Caco-2 (cell line): ENCODE measurements at places on chromosomes 2 and 18. TPM values are rescaled to one million over a fixed set of nuclear protein-coding genes. Genes with fewer than 3 reads are reported as not detected.

DNA sequence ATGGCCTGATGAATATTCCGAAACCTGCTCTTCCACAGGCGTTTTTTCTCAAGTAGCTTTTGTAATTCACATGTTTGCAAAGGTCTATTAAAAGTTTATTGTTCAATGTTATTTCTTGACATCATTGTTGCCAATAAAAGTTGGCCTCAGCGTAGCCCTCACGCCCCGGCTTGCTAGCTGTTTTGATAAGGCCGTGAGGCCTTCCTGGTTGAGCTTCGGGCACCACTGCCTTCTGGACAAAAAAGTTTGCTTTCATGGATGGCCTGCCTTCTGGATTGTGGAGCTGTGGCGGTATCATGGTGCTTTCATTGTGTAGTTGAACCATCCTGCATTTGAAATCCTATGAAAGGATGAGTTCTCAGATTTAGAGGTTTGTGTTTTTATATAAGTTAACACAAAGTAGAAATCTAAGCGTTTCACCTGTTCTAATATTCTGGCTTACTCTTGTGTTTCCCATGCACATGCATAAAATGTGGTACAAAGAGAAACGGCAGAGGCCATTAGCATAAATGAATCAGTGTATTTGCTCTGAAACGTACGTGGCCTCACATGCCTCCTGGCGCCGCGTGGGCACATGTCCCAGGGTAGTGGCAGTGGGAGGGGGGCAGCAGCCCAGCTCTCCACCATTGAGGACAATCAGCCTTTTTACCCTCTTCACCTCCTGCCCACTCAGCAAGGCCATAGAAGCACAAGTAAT, 134.5 kb downstream of the NCK2 start:
- no peak overlapping the region for H3K27ac ChIP-seq
- no peak for DNase-seq
- peaks cover 3% of the 10 kb centered on the region for H3K36me3 ChIP-seq
- H3K4me1 ChIP-seq: peaks cover 2% of the 10 kb centered on the region

DNA sequence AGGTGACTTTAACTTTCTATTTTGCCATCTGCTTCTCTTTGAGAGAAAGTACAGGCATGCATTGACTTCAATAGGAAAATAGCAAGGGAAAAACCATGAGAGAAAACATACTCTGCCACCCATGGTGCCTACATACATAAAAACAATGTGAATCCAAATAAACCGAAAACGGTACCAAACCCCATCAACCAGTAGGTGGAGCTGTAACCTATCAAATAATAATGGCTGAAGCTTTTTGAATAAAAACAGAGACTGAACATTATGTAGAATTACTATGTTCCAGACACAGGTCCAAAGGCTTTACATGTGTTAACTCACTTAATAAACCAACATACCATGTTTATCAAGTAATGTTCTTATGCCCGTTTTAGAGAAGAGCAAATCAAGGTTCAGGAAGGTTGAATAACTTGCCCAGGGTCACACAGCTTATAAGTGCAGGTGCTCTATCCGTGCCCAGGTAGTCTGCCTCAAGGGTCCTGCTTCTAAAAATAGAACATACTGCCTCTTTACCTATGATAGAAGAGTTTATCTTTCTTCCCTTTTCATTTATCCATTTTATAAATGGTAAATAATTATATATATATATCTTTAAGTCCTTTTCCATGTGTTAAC, 293.9 kb upstream of the SYT4 start:
- DNase-seq: no peak
- no peaks in the 10 kb centered on the region for H3K27me3 ChIP-seq
- H3K4me1 ChIP-seq: no peaks in the 10 kb centered on the region
- H3K36me3 ChIP-seq: no peaks in the 10 kb centered on the region

DNA sequence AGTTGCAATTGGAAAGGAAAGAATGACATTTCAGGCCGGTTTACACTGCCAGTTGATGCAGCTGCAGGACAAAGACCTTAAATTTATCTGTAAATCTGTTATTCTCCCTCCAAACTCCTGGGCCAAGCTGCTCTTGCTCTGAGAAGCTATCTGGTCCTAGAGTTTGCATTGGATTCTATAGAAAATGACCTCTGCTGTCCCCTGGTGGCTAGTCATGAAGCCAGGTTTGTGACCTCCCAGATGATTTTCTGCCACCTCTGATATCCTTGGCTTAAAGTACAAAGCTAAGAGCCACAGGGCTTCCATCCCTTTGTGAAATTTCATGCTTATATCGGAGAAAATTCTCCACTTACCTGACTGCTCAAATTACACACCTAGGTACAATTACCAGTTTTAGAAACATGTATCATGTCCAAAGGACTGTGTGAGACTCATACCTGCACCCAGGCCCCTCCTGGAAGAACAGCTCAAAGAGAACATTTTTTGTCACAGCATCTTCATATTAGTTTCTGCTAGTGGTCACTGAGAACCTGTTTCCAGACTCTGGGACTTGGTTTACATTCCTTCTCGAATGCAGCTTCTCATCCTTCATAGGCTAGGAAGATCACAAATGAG, 28.9 kb upstream of the IER3IP1 start:
- H3K4me3 ChIP-seq: no peak overlapping the region
- no peaks in the 10 kb centered on the region for H3K27me3 ChIP-seq
- DNase-seq: peak; percentile 38
- H3K36me3 ChIP-seq: no peaks in the 10 kb centered on the region

- H3K4me1 ChIP-seq: peaks cover 18% of the 10 kb centered on the region
- no peak overlapping the region for H3K4me3 ChIP-seq
- H3K27ac ChIP-seq: no peak overlapping the region
- no peaks in the 10 kb centered on the region for H3K27me3 ChIP-seq
Measured at GRCh38 chr2:218301176-218301819, 9.0 kb upstream of the TMBIM1 start.

Gene SDC1
- total RNA-seq: 23.5 and 24.3 TPM in 2 replicates

- DNase-seq: no peak
- no peaks in the 10 kb centered on the region for H3K27me3 ChIP-seq
- no peak overlapping the region for H3K27ac ChIP-seq
- no peaks in the 10 kb centered on the region; the same call in 1 of the 2 replicates for H3K36me3 ChIP-seq
- no peak overlapping the region for H3K4me3 ChIP-seq
Measured at GRCh38 chr2:63886445-63886844, 44.7 kb downstream of the UGP2 start.

GRCh38 chr2:12819721-12820120, 103.0 kb downstream of the TRIB2 start:
- DNase-seq: no peak
- no peak overlapping the region for H3K27ac ChIP-seq
- no peaks in the 10 kb centered on the region for H3K27me3 ChIP-seq
- no peak overlapping the region for H3K4me3 ChIP-seq
- H3K4me1 ChIP-seq: peaks cover 3% of the 10 kb centered on the region; the same call in 1 of the 2 replicates

GRCh38 chr2:136070913-136071312, 47.0 kb downstream of the CXCR4 start:
- no peak for DNase-seq
- no peaks in the 10 kb centered on the region for H3K36me3 ChIP-seq
- no peak overlapping the region for H3K27ac ChIP-seq

DNA sequence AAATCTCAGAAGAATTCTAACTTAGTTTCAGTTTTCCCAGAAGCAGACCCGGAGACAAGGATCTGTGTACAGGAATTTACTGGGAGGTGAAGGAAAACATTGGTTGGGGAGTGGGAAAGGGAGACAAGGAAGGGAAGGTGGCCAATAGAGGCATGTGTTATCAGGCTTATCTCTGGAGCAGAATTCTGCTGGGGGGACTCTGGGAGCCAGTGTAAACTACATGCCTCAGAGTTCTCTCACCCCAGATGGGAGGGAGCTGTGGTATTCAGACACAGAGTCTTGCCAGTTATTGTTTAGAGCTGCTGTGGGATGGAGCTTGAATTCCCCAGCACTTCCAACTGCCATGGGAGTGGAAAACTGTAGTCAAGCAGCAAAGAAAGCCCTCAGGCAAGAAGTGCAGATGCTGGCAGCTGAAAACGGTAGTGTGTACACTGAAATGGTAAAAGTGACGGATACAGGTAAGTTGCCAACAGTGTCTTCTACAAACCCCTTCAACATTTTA, 19.0 kb downstream of the DNPEP start:
- no peaks in the 10 kb centered on the region for H3K27me3 ChIP-seq
- no peak overlapping the region for H3K4me3 ChIP-seq
- H3K4me1 ChIP-seq: peaks cover 21% of the 10 kb centered on the region
- DNase-seq: peak; percentile 54

- DNase-seq: no peak
- H3K4me1 ChIP-seq: peaks cover 2% of the 10 kb centered on the region; the same call in 1 of the 2 replicates
- H3K27me3 ChIP-seq: no peaks in the 10 kb centered on the region
- H3K4me3 ChIP-seq: no peak overlapping the region
Measured at GRCh38 chr2:197306024-197306695, 4.4 kb downstream of the ANKRD44 start.

- H3K4me3 ChIP-seq: no peak overlapping the region
- H3K27me3 ChIP-seq: no peaks in the 10 kb centered on the region
- H3K27ac ChIP-seq: no peak overlapping the region
- DNase-seq: no peak
- H3K4me1 ChIP-seq: no peaks in the 10 kb centered on the region
Measured at GRCh38 chr2:151774506-151774905, 40.2 kb upstream of the NEB start.

Gene CRYBA2
- 0.59 TPM in 1 of 2 replicates, not detected in the other for total RNA-seq

DNA sequence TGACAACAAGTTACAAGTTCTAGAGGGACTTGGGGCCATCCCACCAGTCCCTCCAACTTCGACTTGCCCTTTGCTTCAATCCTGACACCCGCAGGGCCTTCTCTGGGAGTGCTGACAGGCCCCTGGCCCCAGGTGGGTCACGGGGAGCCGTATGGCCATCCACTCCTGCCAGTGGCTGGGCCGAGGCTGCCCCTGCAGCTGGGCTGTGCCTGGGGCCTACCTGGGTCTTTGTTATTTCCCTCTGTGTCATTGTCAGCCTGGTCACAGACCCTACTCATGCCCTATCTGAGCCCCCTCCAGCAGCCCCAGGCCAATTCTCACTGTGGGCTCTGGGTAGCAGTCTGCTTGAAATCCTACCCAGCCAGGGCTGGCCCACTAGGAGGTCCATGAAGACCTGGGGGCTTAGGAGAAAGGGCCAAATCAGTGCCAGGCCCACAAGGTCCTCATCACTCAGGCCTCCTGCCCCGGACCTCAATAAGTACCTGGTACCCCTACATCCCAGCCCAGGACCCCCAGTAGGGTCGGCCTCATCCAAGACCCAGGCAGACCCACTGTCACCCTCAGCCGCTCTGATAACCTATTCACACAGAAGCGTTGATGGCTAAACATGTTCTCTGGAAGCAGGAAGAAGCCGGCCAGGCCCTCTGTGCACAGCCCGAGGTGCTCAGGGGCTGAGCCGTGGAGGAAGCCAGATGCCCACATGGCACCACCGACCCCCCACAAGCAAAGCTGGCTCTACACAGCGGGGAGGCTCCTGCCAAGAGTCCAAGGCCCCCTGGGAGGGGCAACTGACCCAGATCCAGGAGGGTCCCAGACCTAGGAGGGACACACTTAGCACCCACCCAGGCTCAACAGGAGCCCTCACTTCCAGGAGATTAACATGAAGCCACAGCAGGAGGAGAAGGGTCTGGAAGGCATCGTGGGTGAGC, 57.7 kb downstream of the BIN1 start:
- DNase-seq: peak; percentile 36
- no peak overlapping the region for H3K4me3 ChIP-seq
- peaks cover 2% of the 10 kb centered on the region for H3K36me3 ChIP-seq
- H3K27ac ChIP-seq: no peak overlapping the region

- no peak for DNase-seq
- H3K27ac ChIP-seq: no peak overlapping the region
- no peaks in the 10 kb centered on the region for H3K36me3 ChIP-seq
- H3K4me3 ChIP-seq: no peak overlapping the region
- H3K27me3 ChIP-seq: no peaks in the 10 kb centered on the region
Measured at GRCh38 chr2:166499281-166499680, 5.2 kb upstream of the SCN7A start.

Gene SERPINB10
- total RNA-seq: not detected in 2 replicates

DNA sequence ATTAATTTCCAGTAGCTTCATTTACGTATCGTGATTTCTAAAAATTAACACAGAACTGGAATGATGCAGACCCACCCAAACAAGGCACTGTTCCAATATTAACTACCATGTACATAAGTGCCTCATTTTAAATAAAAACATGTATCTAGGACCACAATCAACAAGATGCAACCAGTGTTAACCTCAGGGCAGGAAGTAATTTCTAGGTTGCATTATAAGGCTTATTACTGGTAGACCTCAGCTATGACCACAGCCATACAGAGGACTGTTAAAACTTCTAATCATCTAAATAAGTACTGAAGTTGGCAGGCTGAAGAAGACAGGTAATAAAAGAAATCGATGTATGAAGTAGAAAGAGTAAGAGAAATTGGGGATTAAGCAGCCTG, 262.9 kb downstream of the HDAC4 start:
- DNase-seq: no peak
- no peak overlapping the region for H3K27ac ChIP-seq
- no peaks in the 10 kb centered on the region for H3K4me1 ChIP-seq

GRCh38 chr2:136051001-136051724, 65.7 kb upstream of the DARS1 start:
- no peaks in the 10 kb centered on the region for H3K27me3 ChIP-seq
- no peaks in the 10 kb centered on the region for H3K4me1 ChIP-seq
- no peak for DNase-seq
- no peak overlapping the region for H3K27ac ChIP-seq

Gene GRB14
- total RNA-seq: 10.1 and 12.7 TPM in 2 replicates

DNA sequence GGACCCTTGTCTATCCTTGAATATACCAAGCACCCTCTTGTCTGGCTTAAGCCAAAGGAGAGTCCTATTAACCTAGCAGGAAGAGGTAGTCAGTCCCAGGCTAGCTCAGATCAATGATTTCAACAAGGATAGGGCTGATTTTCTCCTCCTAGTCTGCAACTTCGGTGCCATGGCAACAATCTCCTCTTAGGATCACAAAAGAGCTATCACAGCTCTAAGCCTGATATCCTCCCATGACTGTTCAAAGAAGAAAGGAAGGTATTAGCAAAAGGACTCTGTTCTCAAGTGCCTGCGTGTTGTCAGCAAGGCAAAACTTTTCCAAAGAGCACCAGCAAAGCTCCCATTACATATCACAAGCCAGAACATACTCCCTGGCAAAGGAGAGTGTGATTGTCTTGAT, 58.7 kb upstream of the DDX18 start:
- no peak for DNase-seq
- no peaks in the 10 kb centered on the region for H3K36me3 ChIP-seq
- no peak overlapping the region for H3K27ac ChIP-seq

DNA sequence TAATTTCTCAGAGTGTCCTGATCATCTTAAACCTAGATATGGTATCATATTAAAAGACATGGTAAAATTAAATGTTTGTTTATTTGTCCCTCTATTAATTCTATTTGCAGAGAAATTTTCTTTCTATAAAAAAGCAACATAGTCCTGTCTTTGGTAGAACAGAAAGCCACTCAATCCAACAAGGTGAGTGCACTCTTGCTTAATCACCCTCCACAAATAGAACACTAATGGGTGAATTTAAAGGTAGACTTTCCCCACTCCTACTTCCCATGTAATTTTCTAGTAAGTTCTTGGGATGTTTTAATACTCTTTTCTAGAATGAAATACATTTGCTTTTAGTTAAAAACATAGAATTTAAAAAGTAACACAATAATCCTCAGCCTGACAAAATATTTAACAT, 97.7 kb downstream of the PIGN start:
- H3K4me1 ChIP-seq: no peaks in the 10 kb centered on the region
- no peak overlapping the region for H3K27ac ChIP-seq
- no peak for DNase-seq
- no peaks in the 10 kb centered on the region for H3K36me3 ChIP-seq
- H3K27me3 ChIP-seq: no peaks in the 10 kb centered on the region

GRCh38 chr2:223082706-223083105, 30.7 kb downstream of the KCNE4 start:
- H3K4me1 ChIP-seq: no peaks in the 10 kb centered on the region
- no peaks in the 10 kb centered on the region for H3K27me3 ChIP-seq
- H3K4me3 ChIP-seq: no peak overlapping the region
- H3K27ac ChIP-seq: no peak overlapping the region

- no peak overlapping the region for H3K27ac ChIP-seq
- no peaks in the 10 kb centered on the region for H3K36me3 ChIP-seq
- H3K4me1 ChIP-seq: no peaks in the 10 kb centered on the region
- no peak for DNase-seq
- H3K27me3 ChIP-seq: no peaks in the 10 kb centered on the region
Measured at GRCh38 chr2:171878481-171878993, 15.5 kb downstream of the SLC25A12 start.
